ENCODE measurements at places on chromosomes 2 and 18.
A peak's percentile ranks its signal among the peaks of the same experiment; 100 is the strongest.

DNA sequence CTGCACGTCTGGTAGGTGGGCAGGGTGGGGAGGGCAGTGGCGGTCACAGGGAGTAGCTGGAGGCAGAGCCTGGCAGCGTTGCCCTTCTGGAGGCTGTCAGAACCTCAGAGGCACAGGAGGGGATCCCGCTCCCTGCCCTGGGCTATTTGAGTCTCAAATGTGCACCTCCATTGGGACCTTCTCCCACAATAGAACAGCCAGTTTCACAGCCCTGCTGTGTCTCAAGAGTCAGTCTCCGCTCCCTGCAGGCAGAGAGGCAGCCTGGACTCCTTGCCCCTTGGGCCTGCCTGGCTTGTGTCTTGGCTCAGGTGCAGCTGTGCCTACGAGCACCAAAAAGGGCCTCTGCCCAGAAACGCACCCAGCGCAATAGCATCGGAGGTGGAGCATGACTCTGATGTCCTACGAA lies 57.4 kb downstream of the FAM168B start:
- no peak for DNase-seq

GRCh38 chr2:66445925-66446871 lies 11.3 kb downstream of the MEIS1 start:
- peak; percentile 55 for DNase-seq

DNA sequence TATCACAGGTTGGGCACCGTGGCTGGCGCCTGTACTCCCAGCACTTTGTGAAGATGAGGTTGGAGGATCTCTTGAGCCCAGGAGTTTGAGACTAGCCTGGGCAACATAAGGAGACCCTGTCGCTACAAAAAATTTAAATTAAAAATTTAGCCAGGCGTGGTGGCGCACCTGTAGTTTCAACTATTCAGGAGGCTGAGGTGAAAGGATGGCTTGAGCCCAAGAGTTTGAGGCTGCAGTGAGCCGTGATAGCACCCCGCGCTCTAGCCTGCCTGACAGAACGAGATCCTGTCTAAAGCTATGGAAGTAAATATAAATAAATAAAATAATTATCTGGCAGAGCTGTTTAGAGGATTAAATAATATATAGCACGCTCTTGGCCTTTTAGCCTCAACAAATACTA lies 1.4 kb upstream of the SH3RF3 start:
- no peak for DNase-seq

- DNase-seq = no peak
Observed at GRCh38 chr2:42933824-42934254, 141.5 kb upstream of the HAAO start.

DNA sequence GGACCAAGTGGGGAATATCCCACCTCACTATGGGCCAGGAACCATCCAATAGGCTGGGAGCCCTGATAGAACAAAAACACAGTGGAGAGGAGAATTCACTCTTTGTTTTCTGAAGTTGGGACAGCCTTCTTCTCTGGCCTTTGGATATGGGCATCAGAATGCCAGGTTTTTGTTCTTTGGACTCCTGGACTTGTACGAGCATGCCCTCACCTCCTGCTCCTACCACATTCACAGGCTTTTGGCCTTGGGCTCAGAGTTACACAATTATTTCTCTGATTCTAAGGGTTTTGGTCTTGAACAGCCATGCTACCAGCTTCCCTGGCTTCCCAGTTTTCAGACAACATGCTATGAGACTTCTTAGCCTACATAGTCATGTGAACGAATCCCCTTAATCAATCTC lies 732.9 kb upstream of the VRK2 start:
- DNase-seq = no peak

DNA sequence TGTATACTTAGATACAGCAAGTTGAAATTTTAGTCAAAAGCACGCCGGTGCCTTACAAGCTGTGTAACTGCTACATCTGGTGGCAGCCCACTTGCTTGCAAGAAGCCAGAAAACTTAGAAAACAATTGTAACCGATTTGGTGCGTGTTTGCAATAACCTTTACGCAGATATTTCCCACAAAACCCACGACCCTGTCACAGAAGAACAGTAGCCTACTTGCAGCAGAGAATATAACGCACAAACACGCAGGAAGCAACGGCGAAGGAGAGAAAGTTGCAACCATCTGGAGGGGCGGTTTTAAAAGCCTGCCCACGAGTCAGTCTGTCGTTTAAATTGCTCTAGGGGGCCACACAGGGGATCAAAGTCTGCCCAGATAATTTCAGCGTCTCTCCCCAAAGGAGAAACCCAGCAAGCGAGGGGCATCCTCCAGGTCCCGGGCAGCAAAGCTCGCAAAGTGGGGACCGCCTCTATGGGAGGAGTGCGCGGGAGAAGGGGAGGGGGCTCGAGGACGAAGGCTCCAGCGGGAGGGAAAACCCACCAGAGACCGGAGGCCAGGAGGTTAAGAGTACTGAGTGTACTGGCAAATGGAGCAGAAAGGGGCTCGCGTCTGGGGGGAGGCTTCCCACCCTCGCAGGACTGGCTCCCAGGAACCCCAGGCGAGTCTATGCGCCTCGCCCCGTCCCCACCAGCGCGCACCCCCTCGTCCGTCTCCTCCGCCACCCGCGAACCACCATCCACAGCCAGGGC lies 1.1 kb downstream of the TLK1 start:
- peak; percentile 85 for DNase-seq

DNA sequence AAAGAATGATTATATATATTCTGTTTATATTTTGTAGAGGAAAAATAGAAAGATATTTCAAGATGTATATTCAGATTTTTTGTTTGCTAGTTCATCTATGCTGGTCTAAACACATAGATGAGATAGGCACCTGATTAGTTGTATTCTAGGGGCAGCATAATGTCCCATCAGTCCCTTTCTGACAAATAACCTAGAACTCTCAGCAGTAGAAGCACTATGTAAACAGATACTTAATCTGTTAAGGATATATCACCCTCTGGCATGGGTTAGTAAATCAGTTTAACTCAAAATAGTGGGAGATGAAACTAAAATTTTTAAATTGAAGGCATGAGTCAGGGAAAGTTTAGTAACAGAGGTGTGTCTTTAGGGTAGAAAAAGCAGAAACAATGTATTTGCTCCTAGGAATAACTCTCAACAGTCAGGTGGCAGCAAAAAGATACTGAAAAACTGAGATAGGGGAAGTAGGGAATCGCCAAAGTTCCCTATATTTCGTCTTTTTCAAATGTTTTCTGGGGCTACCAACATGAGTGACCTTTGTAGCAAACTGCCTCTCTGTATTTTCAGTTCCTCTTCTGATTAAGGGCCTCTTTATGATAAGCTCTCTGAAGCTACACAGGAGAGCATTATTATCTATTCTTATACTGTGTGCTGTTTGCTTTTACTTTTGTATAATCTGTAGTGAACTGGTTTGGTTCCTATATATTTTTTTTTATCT lies 5.7 kb downstream of the PPP1R1C start:
- DNase-seq = no peak

- DNase-seq = peak; percentile 15
Observed at GRCh38 chr2:112794131-112794733, 9.9 kb upstream of the IL1A start.

- no peak for DNase-seq
Observed at GRCh38 chr2:231017231-231017598, 20.1 kb upstream of the C2orf72 start.

GRCh38 chr2:138267161-138267901 lies 234.2 kb upstream of the SPOPL start:
- DNase-seq = no peak

GRCh38 chr18:58223717-58224424 lies 179.8 kb downstream of the NEDD4L start:
- DNase-seq = no peak

GRCh38 chr2:233983445-233983844 lies 66.3 kb downstream of the TRPM8 start:
- no peak for DNase-seq

DNA sequence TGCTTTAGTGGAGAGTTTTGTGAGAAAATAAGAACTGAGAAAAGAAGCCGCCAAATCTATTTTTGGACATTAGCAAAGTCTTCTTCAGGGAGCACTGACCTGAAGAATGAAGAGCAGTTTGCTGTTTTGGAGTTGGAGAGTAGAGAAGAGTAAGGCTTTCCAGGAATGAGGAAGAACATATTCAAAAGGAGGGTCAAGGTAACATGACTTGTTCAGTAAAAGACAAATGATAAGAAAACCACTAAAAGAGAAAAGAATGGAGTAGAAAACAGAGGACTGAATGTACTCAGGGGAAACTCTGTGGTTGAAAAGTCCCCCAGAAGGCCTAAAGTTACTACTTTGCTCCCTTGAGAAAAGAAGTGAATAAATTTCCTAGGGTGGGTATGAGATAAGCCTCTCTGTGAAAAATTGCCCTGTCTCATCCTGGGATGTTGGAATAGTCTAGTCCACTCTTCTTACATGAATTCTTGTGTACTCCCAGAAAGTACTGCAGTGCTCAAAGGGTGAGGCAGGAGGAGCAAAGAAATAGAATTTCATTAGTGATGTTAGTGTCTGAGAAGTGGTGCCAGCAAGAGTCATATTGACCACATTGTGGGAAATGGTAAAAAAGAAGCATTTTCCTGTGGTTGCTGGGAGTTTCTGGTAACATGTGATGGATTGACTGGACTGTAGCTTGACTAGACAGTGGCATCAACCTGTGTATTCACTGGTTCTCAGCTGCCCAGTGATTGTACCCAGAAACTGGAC lies 27.8 kb downstream of the MBD5 start:
- no peak for DNase-seq

DNA sequence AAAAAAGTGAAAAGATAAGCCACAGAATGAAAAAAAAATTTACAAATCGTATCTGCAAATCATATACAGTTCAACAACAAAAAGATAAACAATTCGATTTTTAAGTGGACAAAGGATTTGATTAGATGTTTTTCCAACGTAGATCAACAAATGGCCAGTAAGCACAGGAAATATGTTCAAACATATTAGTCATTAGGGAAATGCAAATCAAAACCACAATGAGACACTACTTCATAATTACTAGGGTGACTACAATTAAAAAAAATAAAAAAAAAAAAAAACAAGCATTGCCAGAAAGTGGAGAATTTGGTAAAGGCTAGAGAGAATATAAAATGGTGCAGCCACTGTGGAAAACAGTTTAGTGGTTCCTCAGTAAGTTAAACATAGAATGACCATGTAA lies 38.3 kb upstream of the RNU4ATAC start:
- no peak for DNase-seq

GRCh38 chr18:23684515-23685197 lies 4.6 kb upstream of the LAMA3 start:
- no peak for DNase-seq

GRCh38 chr2:239316562-239317465 lies 84.0 kb downstream of the HDAC4 start:
- peak; percentile 83 for DNase-seq

- peak; percentile 31 for DNase-seq
Observed at GRCh38 chr2:23711979-23712755, 214.8 kb downstream of the ATAD2B start.

GRCh38 chr2:73830871-73831401 lies 2.2 kb downstream of the STAMBP start:
- DNase-seq = no peak

DNA sequence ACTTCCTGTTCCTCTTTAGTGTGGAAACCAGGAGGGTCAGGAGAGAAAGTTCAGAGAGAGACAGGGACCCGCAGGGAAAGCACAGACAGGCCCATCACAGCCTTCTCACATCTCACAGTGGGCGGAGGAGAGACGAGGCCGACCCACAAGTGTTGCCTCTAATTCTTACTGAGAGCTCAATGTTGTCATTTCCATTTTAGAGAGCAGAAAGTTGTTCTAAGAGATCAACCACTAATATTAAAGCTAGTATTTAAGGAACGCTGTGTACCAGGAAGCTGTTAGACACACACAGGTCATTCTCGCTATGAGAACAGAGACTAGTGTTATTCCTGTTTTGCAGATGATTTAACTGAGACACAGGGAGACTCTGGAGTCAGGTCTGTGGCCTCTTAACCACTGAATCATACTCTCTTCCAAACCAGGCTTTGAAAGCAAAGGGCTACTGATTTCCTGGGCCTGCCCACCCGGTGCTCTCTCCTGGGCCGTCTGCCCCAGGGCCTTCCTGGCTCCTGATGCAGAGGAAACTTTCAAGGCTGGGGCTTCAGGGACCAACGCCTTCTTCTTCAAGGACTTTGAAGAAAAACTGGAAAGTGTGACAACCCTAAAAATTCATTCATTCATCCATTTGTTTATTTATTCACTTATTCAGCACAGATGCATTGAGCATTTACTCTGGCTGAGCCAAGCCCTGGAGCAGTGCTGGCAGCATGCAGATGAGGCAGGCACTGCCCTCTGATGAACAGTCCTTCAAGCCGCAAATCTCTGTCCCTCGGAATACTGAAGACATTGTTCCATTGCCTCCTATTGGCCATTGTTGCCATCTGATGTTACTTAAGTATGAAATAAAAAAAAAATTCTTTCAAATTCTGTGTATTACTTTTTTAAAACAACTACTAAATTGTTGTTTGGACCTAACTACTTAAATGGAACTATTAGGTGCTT lies 37.2 kb upstream of the BIN1 start:
- peak; percentile 49 for DNase-seq

- DNase-seq = no peak
Observed at GRCh38 chr2:207044379-207045362, 105.4 kb downstream of the CPO start.

DNA sequence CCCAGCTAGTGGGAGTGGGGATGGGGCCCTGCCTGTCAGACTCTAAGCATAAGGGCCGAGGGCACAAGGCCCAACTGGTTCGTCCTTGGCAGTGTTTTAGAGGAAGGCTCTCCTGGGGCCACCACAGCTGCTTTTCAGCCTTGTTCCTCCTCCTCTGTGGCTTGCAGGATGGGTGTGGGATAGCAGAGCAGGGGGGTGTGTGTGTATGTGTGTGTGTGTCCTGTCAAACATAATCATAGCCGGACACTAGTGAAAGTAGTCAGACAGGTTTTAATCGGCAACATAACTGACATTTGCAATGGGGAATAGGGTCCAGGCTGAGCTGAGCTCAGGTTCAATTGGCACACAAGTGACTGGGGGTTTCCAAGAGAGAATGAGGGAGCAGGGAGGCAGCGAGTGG lies 114.2 kb downstream of the SEPTIN10 start:
- peak; percentile 88 for DNase-seq

- no peak for DNase-seq
Observed at GRCh38 chr2:168178520-168179324, 68.7 kb downstream of the STK39 start.

GRCh38 chr2:42835577-42836371 lies 43.4 kb upstream of the HAAO start:
- no peak for DNase-seq

Data from tongue (tissue), 3 donors.